ENCODE measurements at places on chromosomes 11 and 22. TPM values are rescaled to one million over a fixed set of nuclear protein-coding genes. Genes with fewer than 3 reads are reported as not detected.

CCDC81 gene
- polyA plus RNA-seq: 0.74 TPM

P2RY6 gene
- 8.2 TPM for polyA plus RNA-seq

LARGE2 gene
- 18.8 TPM for polyA plus RNA-seq

PLEKHA7 gene
- polyA plus RNA-seq: 1.8 TPM

ZNF280B gene
- polyA plus RNA-seq: 0.59 TPM

PATE2 gene
- polyA plus RNA-seq: not detected

OR51B2 gene
- polyA plus RNA-seq: not detected

DNAJB7 gene
- not detected for polyA plus RNA-seq

APOBEC3F gene
- 7.9 TPM for polyA plus RNA-seq

RCOR2 gene
- polyA plus RNA-seq: 0.18 TPM

MS4A8 gene
- polyA plus RNA-seq: 0.19 TPM

C11orf58 gene
- polyA plus RNA-seq: 136 TPM

DGAT2 gene
- polyA plus RNA-seq: 3.5 TPM

CYB561A3 gene
- polyA plus RNA-seq: 62.1 TPM

SLC43A1 gene
- 6.2 TPM for polyA plus RNA-seq

TBX10 gene
- not detected for polyA plus RNA-seq

FAT3 gene
- polyA plus RNA-seq: 0.02 TPM

ARHGAP20 gene
- 0.45 TPM for polyA plus RNA-seq

CFAP300 gene
- 0.11 TPM for polyA plus RNA-seq

SPINDOC gene
- polyA plus RNA-seq: 6.9 TPM

APOA1 gene
- polyA plus RNA-seq: 1.9 TPM

MAP4K2 gene
- polyA plus RNA-seq: 70.8 TPM

IFITM5 gene
- polyA plus RNA-seq: not detected

KRTAP5-2 gene
- polyA plus RNA-seq: not detected

FOLR1 gene
- polyA plus RNA-seq: not detected

TEX54 gene
- polyA plus RNA-seq: not detected
